ENCODE measurements at places on chromosomes 2 and 18.
A peak's percentile ranks its signal among the peaks of the same experiment; 100 is the strongest.

DNA sequence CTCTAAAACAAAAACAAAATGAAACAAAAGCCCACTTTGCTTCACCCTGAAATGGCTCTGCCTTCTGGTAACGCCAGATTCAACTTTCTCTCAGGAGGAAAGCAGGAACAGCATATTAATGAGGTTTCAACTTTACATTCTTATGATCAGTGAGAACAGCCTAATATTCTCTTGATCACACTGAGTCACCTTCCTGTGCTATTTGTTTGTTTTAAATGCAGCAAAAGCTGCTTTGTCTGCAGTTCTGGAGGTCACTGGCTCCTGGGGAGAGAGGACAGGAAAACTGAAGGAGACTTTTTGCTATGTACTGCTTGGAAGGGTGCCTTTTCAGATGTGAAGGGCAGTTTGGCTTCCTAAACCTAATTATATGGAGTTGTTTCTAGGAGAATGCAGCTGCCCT lies 48.1 kb downstream of the MAIP1 start:
- no peak for DNase-seq

GRCh38 chr2:217058791-217059755 lies 199.2 kb upstream of the TNP1 start:
- DNase-seq = no peak

- DNase-seq = no peak
These were observed 37.6 kb upstream of the ONECUT2 start for GRCh38 chr18:57397440-57398132.

- no peak for DNase-seq
These were observed 82.1 kb downstream of the BIN1 start for GRCh38 chr2:127024769-127025358.

DNA sequence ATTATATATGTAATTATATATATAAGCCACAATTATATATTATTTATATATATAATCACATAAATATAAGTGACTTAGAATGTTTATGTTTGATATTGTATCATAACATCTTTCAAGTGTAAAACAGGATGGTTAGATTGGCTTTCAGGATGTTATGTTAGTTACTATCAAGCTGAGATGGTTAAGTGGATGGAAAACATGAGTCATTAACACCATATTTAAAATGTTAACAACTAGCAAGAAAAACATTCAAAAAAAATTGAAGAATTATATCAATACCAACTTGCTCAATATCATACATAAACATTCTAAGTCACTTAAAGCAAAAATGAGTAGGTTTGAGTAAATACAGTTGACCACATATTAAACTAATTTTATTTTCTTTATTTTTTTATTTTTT lies 21.8 kb upstream of the RAB27B start:
- no peak for DNase-seq

DNA sequence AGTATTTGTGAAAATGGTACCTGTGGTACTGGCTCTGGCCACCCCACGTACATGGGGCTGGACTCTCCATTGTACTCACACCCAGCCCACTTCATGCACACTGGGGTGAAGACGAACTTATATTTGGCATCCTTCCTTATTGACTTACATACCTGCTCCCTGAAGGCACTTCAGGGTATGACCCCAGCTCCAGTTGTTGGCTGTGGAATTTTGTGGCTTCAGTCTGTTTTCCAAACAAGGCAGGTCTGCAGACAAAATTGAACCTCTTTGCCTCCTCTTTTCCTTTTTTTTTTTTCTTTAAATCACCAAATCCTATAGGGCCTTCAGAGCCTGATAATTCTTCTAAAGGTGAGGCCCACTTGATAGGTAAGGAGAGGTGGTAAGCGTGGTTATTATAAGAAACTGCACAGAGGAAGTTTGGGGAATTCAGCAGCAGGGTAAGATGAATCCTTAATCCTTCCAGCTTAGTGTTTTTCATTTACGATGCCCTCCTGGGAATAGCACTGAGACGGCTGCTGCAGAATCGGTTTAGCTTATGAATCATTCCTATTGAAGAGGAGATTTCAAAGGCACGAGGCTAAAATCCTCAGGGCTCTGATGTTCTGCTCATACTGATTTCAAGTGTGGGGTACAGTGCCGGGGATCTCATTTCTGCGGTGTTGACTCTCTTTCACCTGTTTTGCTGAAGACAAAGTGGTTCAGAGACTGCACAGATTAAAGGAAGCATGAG lies 55.2 kb downstream of the KIF5C start:
- no peak for DNase-seq

DNA sequence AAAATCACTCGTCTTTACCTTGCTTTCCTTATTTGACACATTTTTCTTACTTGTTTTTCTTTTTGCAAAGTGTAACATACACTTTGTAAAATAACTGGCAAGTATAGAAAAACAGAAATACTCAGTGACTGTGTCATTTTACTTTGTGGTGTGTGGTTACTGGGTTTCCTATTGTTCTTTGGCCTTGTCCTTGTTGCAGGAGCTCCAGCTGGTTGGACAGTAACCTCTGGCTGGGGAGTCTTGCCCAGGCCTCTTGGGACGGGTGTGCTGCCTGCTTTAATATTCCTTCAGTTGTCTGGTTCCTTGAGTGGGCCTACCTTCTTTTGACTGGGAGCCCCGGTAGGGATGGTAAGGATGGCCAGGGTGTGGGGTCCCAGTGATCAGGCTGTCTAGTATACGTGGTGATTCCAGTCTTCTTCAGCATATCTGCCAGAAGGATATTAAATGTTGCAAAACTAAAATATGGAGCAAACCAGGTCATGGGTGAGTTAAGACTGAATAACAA lies 53.8 kb downstream of the RNF144A start:
- no peak for DNase-seq

- DNase-seq = peak; percentile 15
These were observed 206.0 kb downstream of the NCK2 start for GRCh38 chr2:105950521-105951383.

DNA sequence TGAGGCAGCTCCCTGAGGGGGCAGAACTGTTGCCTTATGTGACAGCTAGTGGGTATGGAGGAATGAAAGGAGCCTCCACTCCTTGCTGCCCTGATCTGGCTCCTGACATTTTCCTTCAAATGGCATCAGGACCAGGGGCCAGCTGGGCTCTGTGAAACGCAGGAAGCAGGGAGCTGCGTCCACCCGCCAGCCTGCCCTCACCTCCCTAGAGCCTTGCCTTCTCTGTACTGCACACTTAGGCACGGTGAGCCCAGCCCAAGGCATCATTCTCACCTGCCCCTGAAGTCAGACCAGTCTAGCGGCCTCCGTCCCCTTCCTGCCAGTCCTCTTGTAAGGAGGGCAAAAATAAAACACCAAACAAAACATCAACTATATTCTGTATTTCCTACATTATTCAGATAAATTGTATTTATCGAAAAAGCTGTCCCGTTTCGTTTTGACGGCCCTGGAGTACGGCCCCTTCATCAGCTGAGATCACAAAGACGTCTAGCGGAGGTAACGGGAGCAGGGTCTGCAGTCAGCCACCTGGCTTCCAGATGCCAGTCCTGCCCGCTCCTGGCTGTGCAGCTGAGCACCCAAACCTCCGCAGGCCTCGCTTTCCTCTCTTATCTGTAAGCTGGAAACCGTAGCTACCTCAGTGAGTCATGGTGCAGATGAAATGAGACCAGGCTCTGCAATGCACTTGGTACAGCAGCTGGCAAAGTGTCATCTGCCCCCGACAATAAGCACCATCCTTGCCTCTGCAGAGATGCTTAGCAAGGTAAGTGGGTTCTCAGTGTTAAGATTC lies 6.9 kb upstream of the CTDP1 start:
- no peak for DNase-seq

DNA sequence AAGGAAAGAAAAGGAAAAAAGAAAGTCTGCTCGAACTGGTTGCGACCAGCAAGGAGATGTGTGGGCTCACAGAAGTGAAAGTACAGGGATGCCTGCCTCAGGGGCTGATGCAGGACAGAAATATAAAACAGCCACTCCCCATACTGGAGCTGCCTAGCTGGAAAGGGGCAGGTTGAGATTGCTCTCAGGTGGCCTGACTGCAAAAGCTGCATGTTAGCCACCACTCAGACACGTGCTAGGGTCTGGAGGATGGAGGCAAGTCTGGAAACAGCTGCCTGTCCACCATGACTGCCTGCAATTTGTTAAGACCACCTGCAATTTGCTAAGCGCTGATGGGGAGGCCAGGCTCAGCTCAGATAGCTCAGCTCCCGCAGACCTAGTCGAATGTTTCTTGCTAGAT lies 17.9 kb downstream of the B3GNT7 start:
- DNase-seq = no peak

- DNase-seq = no peak
These were observed 73.9 kb upstream of the NCKAP5 start for GRCh38 chr2:133641942-133642725.

DNA sequence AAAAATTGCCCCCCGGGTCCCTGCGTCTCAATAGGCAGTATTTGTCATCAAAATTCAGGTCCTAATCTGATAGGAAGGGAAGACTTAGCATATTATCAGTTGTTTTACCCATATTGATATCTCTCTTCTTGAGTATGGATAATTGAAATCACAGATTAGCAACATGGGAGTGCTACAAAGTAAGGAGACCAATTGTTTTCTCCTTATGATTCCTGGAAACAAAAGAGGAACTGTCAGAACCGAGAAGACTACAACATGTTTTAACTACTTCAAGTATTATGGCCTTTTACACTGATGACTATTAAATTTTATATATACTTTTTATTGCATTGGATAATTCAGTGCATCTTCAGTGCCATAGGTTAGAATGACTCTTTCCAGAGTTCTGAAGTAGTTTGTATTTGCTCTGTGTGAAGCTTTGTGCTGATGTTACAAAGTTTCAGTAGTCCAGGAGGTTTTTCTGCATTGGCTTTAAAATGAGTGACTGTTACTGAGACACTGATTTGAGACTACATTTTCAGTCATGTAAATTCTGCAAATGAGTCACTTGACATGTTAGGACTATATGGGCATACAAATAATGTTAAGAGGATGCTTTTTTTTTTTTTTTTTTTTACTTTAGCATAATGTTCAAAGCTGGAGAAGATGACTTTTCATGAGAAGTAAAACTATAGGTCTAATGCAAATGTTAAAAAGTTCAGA lies 19.7 kb upstream of the TLK1 start:
- DNase-seq = no peak

DNA sequence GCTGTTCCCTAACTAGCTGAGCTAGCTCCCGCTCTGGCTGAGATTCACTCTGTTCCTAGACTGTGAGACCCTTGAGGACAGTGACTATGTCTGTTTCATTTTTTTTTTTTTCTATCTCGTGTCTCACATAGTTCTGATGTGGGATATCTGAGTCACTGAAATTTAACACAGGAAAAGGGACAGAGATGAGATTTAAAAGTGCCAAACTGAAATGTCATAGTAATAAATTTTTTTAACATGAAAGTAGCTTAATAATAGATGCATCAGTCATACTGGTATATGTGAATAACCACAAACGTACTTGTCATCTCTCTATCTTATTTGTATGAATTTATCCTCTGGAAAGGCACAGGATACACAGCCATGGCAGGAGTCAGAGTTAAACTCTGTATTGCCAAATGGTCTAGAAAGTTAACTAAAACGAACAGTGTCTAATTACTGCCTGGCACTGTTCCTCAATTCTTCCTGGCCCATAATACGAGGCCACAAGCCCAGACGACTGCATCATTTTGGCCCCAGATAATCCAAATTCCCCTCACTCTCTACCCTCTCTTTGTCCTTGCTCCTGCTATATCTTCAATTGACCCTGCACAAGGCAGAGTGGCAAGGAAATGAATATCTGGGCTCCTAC lies 87.5 kb downstream of the SATB2 start:
- DNase-seq = no peak

GRCh38 chr18:2655954-2656236 lies 369 bp downstream of the SMCHD1 start:
- no peak for DNase-seq

GRCh38 chr18:63135101-63135500 lies 184.5 kb downstream of the BCL2 start:
- no peak for DNase-seq

GRCh38 chr2:200609028-200609614 lies 23.3 kb downstream of the AOX1 start:
- no peak for DNase-seq

DNA sequence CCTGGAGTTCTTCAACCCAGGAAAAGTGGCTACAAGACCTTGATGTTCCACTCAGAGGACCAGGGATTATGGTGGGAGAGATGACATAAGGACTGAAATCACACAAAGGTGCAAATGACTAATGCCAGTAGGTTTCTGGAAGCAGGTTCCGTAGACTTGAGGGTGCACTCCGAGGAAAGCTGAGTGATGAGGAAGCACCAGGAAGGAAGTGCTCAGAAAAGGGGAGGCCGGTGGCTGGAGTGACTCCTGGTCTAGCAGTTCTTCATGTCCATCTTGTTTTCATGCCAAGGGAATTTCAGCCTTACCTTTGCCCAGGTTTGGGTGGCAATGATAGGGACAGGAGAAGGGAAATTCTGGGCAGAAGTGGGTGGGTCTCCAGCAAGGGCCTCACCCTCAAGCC lies 74.5 kb downstream of the TMEM17 start:
- DNase-seq = no peak

DNA sequence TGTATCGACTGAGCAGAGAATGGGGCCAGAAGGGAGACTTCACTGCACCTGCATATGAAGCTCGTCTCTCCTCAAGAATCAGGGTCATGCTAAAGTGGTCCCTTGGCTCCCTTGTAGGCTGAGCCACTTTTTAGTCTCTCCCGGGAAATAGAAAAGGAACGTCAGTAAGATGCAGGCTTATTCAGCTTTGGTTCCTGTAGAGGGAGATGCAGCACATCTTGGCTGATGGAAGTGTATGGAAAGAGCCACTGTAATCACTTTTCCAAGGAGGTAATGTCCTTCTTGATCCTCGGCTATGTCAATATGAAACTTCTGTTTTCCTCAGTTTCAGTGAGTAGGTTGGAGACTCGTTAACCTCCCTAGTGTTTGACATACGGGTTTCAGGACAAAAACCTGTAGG lies 235.2 kb downstream of the GCA start:
- no peak for DNase-seq

GRCh38 chr2:168539945-168540344 lies 83.9 kb downstream of the CERS6 start:
- DNase-seq = no peak

DNA sequence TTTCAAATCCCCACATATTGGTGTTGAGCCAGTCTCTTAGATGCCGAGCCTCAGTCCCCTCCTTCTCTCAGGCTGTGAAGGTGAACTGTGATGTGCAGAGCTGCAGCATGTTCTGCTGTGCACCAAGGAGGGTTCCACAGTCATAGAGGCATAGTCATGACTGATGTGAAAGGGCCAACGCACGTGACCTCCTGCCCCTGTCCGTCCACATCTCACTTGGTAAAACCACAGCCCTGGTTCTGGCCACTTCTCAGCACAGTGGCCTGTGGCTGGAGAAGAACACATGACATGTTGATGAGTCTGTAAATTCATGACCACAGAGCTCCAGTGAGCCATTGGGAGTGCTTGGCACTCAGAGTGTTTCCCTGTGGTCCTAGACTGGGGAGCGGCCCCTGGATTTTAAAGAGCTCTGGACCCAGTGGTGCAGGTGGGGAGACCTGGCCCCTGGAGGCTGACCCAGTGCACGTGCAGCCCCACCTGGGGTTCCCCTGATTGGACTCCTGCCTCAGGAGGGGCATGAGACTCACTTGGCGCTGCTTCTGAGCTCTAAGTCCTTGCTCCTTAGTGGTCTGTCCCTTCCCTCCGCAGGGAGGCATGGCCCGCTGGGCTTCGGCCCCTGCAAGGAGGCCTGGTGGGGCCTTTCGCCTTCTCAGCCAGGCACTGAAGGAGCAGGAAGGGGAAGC lies 25.3 kb downstream of the INPP4A start:
- no peak for DNase-seq

- no peak for DNase-seq
These were observed 31.1 kb upstream of the CERS6 start for GRCh38 chr2:168424971-168425370.
